ENCODE measurements at places on chromosomes 4 and X.

GRCh38 chr4:3634894-3635820 lies 102.9 kb upstream of the LRPAP1 start:
- no peak for DNase-seq

DNA sequence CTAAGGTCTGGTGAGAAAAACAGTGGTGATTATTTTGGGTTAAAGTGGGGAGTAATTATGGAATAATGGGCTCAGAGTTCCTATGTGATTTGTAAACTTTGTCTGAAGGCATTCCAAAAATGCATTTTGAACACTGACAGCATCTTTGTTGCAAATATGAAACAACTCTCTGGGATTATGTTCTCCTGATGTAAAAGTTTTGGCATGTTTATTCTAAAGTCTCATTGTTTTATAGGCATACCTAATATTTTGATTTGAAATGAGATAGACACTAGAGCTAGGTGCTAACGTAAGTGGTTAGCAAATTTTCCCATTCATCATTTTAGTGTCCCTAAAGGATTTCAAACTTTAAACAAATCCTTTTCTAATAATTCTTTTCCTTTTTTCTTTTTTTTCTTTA lies 140.9 kb upstream of the ANXA3 start:
- no peak for DNase-seq

- DNase-seq, result no peak
Measured at GRCh38 chrX:37860721-37861120, 13.3 kb upstream of the DYNLT3 start.

DNA sequence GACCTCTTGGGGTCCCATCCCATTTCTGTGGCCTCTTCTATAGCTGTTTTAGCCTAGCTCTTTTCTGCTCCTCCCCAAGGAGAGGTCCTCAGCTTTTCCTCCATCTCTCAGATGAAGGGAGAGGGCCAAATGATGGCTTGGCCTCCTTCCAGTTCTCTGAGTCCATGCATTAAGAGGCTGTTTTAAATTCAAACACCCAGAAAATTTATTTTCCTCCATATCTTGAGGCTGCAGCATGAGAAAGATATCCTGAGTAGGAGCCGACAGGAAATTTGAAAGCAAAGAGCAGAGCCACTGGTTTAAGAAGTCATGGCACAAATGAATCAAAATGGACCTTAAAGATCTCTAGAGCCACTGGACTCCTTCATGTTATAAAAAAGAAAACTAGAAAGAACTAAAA lies 558.8 kb downstream of the MID1IP1 start:
- DNase-seq, result no peak

GRCh38 chrX:69959712-69960111 lies 90.0 kb downstream of the AWAT2 start:
- no peak for DNase-seq

GRCh38 chr4:183244506-183244905 lies 75.6 kb downstream of the CLDN22 start:
- DNase-seq, result no peak

DNA sequence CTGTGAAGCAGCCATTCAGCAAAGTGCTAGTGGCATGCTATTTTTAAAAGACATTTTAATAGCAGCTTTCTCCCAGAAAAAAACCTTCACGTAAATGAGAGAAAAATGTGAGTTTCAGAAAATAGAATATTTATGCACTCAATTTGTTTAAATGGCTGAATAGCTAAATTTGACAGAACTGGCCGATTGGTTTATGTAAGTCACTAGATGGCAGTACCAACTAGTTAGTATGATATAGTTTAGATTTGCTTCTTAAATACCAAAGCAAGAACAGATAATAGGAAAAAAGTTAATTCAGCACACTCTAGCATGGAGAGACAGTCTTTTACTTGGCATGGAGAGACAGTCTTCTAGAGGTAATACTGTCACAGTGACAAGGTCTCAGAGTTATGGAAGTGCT lies 250.1 kb downstream of the SNCA start:
- no peak for DNase-seq

DNA sequence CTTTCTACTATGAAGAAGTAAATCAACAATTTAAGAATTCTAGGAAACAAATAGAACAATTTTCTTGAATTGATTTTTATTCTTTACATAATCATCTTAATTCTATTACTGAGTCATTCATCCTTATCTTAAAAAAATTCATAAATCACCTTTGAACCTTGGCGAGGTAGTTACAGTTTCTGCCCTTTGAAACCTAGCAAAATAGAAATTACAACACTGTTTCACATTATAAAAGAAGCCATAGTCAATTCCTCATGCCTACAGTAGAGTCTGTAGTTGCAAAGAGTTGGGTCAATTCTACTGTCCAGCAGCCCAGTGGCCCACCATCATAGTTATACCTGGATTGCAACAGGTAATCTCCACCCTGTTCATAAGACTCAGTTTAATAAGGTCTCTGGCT lies 7.3 kb downstream of the SMIM31 start:
- DNase-seq, result no peak

GRCh38 chrX:40947276-40947675 lies 138.0 kb upstream of the USP9X start:
- DNase-seq, result no peak

DNA sequence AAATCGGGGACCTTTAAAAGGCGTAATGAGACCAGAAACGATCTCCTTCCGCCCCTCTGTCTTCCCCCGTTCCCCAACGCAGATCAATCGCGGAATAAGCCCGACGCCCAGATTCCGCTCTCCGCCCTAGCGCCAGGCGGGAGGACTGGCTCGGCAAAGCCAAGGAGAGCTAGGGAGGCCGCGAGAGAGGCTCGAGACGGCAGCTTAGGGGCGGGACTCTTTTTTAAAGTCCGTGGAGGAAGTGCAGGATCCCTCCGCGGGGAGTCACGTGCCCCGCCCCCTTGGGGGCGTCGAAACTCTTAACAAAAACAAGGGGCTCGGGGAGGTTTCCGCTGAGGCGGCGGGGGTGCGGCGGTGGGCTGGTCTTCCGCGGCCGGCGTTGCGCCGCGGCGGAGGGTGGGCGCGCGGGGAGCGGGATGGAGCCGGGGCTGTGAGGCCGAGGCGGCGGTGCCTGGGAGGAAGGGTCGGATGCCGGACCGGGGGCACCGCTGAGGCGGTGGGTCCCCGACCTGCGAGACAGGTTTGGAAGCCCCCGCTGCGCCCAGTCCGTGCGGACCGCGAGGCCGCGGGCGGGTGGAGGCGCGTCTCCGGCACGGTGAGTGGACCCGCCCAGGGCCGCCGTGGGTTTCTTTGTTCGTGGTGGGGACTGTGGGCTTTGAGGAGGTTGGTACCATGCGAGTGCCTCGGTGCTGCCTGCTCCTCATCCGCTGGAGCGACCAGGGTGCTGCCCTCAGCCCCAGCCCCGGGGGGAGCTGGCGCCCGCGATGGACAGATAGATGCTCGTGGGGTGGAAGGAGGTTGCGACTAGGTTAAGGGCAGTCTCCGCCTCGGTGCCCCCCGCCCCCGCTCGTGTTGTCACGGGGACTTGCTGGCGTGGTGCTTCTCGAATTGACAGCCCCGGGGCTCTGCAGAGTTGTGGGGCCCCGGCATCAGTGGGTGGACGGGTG lies at the start of gene CCNG2:
CCNG2 (plus strand) TSS at position 296 of the 947 bp plus-strand sequence. CDS start 1,326 bp downstream, outside the sequence.
- peak; percentile 79 for DNase-seq

DNA sequence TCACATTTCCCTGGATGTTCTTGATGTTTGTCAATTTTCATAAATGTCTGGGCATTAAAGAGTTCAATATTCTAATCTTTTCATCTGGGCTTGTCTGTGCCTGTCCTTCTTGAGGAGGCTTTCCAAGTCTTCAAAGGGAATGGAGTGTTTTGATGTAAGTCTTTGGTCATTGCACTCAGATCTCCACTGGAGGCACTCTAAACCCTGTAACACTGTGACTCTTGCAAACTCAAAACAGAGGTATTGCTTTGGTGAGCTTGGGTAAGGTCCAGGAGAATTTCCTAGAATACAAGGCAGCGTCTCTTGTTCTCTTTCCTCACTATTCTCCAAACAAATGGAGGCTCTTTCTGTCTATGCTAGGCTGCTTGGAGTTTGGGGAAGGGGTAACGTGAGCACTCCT lies 1118.1 kb upstream of the PABPC4L start:
- DNase-seq, result no peak

DNA sequence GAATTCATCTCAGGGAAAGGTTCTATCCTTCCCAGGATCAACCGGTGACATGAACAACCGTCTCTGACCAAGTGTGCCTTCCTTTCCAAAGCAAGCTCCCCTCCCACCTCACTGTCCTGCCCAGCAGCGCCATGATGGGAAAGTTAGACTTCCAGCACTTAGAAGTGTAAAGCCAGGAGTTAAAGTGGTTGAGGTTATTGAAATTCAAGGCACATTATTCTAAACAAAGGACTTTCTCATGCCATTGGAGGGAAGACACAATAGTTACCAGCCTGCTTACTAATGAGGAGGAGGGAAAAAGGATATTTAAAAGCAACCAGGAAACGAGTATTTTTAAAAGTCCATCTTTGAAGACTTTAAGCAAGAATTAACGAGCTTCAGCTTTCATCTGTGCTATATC lies 96.8 kb downstream of the NSUN7 start:
- DNase-seq, result no peak

GRCh38 chr4:4554234-4554633 lies 12.4 kb upstream of the STX18 start:
- DNase-seq, result no peak

- DNase-seq, result no peak
Measured at GRCh38 chr4:170234800-170235199, 145.0 kb upstream of the AADAT start.

GRCh38 chr4:183333983-183334382 lies 11.8 kb upstream of the CLDN24 start:
- no peak for DNase-seq

GRCh38 chrX:105821471-105822121 lies 743 bp upstream of the NRK start:
- no peak for DNase-seq

DNA sequence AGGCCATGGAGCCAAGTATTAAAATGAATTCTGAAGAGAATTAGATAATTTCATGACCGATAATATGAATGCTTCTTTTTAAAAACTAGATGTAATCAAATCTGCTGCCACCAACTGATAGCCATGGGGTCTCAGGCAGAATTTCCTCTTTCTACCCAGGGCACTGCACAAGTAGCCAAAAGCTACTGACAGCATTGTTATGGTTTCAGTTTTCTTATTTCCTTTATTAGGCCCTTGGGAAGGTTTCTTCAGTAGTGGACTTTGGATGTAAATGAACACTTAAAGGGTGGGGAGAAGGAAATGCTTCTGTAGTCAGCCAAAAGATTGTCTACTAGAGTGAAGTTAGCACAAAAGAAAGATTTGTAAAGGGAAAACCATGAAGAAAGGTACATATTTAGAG lies 686.0 kb downstream of the ADGRL3 start:
- no peak for DNase-seq

DNA sequence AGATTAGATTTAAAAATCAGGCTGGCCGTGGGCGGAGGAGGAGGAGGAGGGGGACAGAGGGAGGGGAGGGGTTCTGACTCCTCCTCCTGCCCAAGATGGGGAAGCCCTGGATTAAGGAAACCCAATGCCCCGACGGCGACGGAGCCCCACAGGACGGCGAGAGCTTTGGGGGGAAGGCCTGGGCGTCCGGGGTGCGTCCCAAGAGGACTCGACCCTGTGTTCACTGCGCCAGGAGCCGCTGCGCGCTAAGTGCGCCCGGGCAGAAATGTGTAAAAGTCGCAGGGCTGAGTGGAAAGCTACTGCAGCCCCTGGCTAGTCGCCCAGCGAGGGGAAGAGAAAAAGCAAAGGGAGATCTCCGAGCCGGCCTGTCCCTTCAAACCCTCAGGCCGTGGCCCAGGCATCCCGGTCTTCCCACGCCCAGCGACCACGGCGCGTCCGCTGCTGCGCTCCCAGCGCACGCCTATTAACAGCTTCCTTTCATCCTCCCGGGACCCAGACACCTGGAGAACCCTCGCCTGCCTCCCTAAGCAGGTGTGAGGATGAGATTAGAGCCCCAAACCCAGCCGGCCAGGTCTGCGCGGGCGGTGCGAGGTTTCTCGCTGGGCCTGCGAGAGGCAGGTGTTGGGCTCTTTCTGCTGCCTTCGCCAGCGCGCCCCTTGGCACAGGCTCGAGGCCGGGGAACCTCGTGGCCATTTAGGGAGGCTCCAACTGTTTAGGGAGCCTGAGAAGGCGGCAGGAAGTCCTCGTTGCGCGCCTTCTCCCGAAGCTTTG lies 1.4 kb upstream of the RPS6KA3 start:
- peak; percentile 8 for DNase-seq

GRCh38 chr4:150462743-150463142 lies 119.2 kb upstream of the MAB21L2 start:
- no peak for DNase-seq

- DNase-seq, result no peak
Measured at GRCh38 chr4:113781439-113782040, 20.0 kb upstream of the CAMK2D start.

DNA sequence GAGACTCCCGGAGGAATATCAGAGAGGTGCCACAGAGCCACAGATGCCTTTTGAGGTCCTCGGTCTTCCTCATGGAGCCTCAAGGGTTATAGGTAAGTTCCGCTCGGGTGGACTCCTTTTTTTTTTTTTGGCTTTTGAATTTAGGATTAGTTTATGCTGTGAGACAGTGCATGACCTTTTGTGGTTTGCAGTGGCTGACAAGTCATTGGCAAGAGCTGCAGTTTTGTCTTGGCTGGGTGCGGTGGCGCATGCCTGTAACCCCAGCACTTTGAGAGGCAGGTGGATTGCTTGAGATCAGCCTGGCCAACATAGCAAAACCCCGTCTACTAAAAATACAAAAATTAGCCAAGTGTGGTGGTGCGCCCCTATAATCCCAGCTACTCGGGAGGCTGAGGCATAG lies 4.5 kb upstream of the GRSF1 start:
- DNase-seq, result no peak

DNA sequence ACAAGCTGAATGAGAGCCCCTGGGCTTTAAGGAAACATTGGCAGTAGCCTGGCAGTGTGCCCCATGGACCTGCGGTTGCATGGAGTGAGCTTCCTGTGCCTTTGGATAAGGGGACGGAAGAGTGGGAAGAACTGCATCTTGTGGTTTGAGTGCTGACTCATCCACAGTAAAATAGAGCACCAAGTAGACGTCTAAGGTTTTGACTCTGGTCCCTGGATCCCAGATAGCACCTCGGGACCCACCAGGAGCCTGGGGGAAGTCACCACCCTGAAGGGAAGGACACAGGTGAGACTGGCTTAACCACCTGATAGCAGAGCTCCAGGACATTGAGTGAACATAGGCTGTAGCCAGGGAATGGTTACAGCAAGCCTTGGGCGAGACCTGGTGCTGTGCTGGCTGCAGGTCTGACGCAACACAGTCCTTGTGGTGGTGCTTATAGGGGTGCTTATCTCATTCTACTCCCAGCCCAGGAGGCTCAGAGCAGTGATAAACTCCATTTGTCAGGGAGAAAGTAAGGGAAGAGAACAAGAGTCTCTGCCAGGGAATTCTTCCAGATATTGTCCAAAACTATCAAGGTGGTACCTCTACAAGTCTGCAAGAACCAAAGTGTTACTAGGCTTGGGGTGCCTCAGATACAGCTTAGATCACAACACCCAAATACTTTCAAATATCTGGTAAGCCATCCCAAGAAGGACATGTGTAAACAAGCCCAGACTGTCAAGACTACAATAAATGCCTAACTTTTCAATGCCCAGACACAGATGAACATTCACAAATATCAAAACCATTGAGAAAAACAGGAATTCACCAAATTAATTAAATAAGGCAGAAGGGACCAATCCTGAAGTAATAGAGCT lies 123.6 kb upstream of the TET2 start:
- DNase-seq, result no peak
